ENCODE measurements at places on chromosomes 4 and X.
A peak's percentile ranks its signal among the peaks of the same experiment; 100 is the strongest.

- peaks cover 27% of the 10 kb centered on the region for H3K4me1 ChIP-seq
- peak overlapping the region; percentile 81 for H3K27ac ChIP-seq
- DNase-seq: no peak
- no peak overlapping the region for H3K4me3 ChIP-seq
- H3K27me3 ChIP-seq: no peaks in the 10 kb centered on the region
Measured at GRCh38 chr4:158193171-158193749, 17.0 kb upstream of the TMEM144 start.

DNA sequence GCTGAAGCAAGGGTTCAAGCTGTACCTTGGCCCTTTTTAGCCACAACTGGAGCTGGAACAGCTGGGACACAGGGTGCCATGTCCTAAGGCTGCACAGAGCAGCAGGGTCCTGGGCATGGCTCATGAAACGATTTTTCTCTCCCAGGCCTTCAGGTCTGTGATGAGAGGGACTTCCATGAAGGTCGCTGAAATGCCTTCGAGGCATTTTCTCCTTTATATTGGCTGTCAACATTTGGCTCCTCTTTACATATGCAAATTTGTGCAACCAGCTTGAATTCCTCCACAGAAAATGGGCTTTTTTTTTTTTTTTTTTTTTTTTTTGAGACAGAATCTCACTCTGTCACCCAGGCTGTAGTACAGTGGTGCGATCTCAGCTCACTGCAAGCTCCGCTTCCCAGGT lies 430.8 kb downstream of the PCDH11X start:
- no peaks in the 10 kb centered on the region for H3K36me3 ChIP-seq
- no peaks in the 10 kb centered on the region for H3K27me3 ChIP-seq
- H3K4me3 ChIP-seq: no peak overlapping the region
- H3K4me1 ChIP-seq: no peaks in the 10 kb centered on the region
- no peak overlapping the region for H3K27ac ChIP-seq

DNA sequence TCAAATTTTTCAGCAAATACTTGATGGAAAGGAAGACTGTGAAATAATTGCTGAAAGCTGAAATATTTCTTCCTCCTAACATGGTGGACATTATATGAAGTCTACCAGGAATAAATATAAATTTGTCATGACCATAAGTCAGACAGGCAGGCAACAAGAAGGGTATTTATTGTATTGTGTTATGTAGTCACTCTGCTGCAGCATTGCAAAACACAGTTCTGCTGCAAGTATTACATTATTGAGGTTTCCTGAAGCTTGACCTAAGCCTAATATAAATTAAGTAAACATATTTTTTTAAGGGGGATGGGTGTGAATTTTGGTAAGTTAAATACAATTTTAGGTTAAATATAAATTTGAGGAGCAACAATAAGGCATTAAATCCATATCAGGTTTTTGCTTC lies 60.2 kb upstream of the MAOA start:
- no peak overlapping the region for H3K4me3 ChIP-seq
- no peaks in the 10 kb centered on the region for H3K27me3 ChIP-seq
- H3K4me1 ChIP-seq: peaks cover 1% of the 10 kb centered on the region
- no peak for DNase-seq

- no peak overlapping the region for H3K27ac ChIP-seq
- no peak overlapping the region for H3K4me3 ChIP-seq
- H3K36me3 ChIP-seq: no peaks in the 10 kb centered on the region
- H3K27me3 ChIP-seq: no peaks in the 10 kb centered on the region
- no peak for DNase-seq
Measured at GRCh38 chr4:113288696-113289095, 239.2 kb downstream of the ANK2 start.

- no peak overlapping the region for H3K27ac ChIP-seq
- DNase-seq: no peak
- H3K36me3 ChIP-seq: no peaks in the 10 kb centered on the region
Measured at GRCh38 chr4:113122066-113122465, 72.6 kb downstream of the ANK2 start.

- no peak overlapping the region for H3K27ac ChIP-seq
- no peaks in the 10 kb centered on the region for H3K27me3 ChIP-seq
- DNase-seq: no peak
- no peak overlapping the region for H3K4me3 ChIP-seq
- H3K4me1 ChIP-seq: no peaks in the 10 kb centered on the region
- no peaks in the 10 kb centered on the region for H3K36me3 ChIP-seq
Measured at GRCh38 chr4:26020881-26021280, 106.9 kb downstream of the SMIM20 start.

DNA sequence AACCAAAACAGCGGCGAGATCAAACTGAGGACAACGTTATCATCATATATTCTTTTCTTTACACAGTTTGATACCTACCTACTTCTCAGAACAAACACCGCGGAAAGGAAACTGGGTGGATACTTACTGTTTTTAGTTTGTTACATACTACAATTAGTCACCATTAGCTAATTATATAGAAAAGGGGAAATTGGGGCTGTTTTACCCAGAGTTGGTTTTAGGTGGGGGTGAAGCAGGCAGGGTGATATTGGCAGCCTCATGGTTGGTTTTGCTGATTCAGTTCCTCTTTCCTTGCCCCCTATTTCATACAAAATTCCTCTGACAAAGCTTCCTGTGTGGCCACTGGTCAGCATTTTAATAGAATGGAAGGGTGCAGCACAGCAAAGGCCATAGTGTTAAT lies 77.8 kb downstream of the SORBS2 start:
- peaks cover 56% of the 10 kb centered on the region for H3K4me1 ChIP-seq
- H3K27ac ChIP-seq: peak overlapping the region; percentile 89

DNA sequence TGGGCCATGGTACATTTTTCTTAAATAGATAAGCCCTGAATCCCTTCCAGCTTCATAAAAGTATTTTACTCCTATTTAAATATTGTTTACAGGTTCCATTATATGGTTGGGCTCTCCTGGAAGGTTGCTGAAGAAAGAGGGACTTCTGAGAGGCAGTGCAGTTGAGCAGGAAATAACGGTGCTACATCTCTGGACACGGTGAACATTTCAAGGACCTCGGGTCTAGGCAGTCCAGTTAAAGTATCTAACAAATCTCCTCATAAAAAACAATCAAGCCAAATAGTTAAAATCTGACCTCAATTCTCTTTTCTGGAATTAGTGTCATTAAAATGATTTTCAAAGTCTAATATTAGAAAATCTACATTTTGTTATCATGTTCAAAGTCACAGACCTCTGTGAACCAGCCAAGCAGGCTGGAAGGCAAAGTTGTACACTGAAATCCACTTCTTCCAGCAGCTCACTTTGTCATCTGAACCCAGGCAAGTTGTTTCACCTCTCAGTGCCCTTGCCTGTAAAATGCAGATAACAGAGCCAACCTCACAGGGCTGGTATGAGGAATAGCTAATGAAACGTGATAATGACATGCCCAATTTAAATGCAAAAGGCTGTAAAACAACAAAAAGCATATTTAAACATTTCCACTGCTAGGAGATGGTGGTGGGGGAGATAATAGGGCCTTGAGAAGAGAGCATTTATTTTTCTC lies 267.0 kb upstream of the KLF3 start:
- H3K27me3 ChIP-seq: no peaks in the 10 kb centered on the region
- H3K36me3 ChIP-seq: no peaks in the 10 kb centered on the region
- no peak for DNase-seq
- H3K4me1 ChIP-seq: no peaks in the 10 kb centered on the region
- H3K4me3 ChIP-seq: no peak overlapping the region
